T-helper 9 cell (primary cell): ENCODE measurements at places on chromosomes 5 and 9.

- DNase-seq: no peak
These were observed 74.7 kb downstream of the LURAP1L start for GRCh38 chr9:12849486-12850003.

DNA sequence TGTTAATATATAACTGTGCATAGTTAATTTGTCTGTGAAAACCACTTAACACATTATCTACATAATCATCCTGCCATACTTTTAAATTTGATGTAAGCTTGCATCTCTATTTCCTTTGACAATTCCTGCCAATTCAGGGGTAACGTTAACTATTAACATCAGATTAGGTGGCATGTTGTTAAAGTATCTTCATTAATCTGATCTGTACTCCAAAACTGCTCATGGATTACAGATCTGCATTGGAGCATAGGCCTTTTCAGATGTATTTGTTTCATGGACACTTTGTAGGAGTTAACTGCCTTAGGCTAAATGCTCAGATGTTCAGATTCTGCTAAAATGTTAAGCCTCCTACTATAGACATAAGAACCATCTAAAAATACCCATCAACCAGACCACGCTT is 3.1 kb downstream of the RPS6 start:
- no peak for DNase-seq

DNA sequence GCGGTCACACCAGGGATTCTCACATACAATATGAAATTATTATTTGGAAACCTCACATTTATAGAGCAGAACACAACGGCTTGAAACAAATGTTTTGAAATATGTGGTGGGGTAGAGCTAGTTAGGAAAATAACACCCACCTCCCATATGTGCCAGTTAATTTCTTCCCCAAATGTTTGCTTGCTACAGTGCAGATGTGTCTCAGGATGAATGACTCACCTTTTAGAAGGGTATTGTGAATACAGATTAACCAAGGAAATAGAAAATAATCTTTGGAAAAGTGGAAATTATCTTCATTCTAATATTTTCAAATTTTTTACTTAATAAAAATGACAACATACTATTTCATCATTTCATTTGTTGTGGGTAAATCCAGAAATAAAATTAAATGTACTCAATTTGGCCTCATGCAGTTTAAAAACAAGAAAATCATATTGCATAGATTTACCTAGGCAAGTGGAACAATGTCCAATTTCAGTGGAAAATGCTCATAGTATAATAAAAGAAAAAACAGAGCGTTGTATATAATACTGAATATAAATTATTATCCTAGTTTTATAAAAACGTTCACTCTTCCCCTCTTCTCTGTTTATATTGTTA is 39.3 kb upstream of the RICTOR start:
- DNase-seq: no peak

GRCh38 chr5:87307796-87308423 is 40.2 kb downstream of the RASA1 start:
- DNase-seq: no peak

- DNase-seq: no peak
These were observed 73.7 kb upstream of the ADAMTS2 start for GRCh38 chr5:179418972-179419371.

GRCh38 chr5:102796009-102796408 is 40.9 kb downstream of the PAM start:
- no peak for DNase-seq

DNA sequence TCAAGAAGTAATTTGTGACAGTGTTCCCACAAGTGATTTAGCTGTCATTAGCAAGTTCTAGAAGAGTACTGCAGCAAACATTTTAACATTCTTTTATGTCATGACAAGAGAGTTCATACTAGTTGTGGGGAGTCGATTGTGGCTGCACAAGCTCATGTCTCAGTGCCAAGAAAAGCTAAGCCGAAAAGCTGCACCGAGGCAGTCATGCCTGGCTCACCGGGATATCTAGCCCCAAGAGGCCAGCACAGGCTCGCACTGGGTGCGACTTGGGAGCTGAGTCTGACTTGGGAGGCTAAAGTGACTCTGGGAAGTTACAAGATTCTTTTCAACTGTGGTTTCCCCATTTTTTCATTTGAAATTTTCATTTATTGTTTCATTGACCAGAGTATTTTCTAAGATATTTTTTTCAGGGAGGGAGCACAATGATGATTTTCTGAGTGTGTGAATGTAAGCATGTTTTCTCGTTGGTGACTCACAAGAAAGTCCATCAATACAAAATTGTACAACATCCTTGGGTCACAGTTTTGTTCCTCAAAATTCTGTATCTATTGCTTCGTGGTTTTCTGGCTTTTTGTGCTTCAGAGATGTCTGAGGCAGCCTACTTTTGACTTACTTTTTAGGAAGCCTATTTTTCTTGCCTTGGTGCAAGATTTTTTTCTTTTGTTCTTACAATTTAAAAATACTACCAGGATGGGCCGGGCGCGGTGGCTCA is 18.7 kb downstream of the CAST start:
- no peak for DNase-seq
